ENCODE measurements at places on chromosomes 11 and 22. TPM values are rescaled to one million over a fixed set of nuclear protein-coding genes. Genes with fewer than 3 reads are reported as not detected.

The ZFTA gene
- total RNA-seq, result 7.3 TPM

GRCh38 chr11:35390737-35391682 is 28.3 kb downstream of the SLC1A2 start:
- DNase-seq, result no peak

The MS4A2 gene
- not detected for total RNA-seq

The OSM gene
- not detected for total RNA-seq

The OR52H1 gene
- total RNA-seq, result not detected

DNA sequence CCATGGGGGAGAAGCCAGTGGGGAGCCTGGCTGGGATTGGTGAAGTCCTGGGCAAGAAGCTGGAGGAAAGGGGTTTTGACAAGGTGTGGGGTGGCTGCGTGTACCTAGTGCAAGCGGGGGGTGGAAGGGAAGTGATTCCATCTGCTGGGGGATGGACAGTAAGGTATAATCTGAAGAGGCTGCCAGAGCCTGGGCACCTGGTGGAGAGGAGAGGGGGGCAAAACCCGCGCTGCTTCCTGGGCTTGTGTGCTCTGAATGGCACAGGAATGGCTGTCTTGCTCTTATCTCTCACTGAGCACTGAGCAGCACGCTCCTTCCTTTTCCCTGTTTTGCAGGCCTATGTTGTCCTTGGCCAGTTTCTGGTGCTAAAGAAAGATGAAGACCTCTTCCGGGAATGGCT is 988 bp downstream of the BANF1 start:
- DNase-seq, result no peak

GRCh38 chr11:64359712-64360445 is 917 bp downstream of the RPS6KA4 start:
- DNase-seq, result no peak

- no peak for DNase-seq
Observed at GRCh38 chr22:29385748-29386147, 2.6 kb downstream of the AP1B1 start.

GRCh38 chr22:49975543-49976389 is 15.2 kb downstream of the PIM3 start:
- DNase-seq, result no peak

DNA sequence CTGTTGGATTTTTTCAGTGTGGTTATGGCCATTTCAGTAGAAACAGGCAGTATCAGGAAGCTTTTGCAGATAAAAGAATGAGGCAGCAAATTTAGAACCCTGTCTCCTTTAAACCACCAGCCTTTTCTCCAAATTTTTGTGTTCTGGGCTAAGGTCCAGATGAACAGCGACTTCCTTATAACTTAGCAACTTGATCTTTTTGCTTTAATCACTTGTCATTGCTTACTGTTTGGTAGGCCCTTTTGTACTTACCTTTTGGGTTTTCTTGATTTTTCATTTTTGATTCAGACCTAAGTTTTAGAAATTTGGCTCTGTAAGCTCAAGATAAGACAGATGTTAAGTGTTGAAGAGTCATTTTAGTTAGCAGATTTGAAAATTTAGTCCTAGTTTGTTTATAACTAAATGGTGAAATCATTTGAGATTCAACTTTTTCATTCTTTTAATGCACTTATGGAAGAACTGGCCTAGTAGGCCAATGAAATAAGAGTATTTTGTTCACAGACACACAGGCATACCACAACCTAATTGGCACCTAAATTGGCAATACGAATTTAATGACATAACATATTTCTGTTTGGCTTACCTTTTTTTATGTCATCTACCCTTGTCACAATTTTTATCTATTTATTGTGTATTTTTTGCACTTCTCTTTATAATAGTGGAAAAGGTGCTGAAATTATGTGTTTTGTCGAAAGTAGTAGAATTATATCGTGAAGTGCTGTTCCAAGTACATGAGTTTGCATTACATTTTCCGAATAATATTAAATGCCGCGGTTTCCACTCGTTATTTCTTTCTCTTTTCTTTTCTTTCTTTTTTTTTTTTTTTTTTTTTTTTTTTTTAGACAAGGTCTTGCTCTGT is 2.1 kb downstream of the RTN3 start:
- no peak for DNase-seq

- DNase-seq, result no peak
Observed at GRCh38 chr11:116124922-116125714, 620.9 kb upstream of the CADM1 start.

DNA sequence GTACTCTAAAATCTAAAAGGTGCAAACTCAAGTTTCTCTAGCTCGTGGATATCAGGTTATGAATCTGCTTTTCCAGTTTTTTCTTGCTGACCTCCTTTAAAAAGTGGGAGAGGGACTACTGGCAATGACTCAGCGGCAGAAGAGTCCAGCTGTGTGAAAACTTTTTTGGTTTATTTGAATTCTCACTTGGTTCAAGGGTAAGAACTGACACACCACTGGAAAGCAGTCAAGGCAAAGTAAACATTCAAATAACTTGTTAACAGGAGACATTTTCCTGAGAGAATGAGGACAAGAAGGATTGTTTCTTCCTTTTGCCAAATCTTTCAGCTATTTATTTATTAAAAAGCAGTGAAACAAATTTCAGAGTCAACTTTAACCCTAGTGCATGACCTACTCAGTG is 36.1 kb downstream of the CDON start:
- DNase-seq, result no peak

- peak; percentile 30 for DNase-seq
Observed at GRCh38 chr11:7257724-7258123, 6.0 kb downstream of the SYT9 start.

Measured in SK-MEL-5 (cell line).